Right renal cortex interstitium (tissue), 3 donors: ENCODE measurements at places on chromosomes 1 and 21. TPM values are rescaled to one million over a fixed set of nuclear protein-coding genes. Genes with fewer than 3 reads are reported as not detected.

The SH2D1B gene
- polyA plus RNA-seq, result 0.31 TPM

The FCMR gene
- polyA plus RNA-seq, result 2.4 TPM

The FMOD gene
- polyA plus RNA-seq, result 51.5 TPM

The RALGPS2 gene
- polyA plus RNA-seq, result 34.2 TPM

The PNRC2 gene
- 261 TPM for polyA plus RNA-seq

The ANKRD34A gene
- 0.37 TPM for polyA plus RNA-seq

The MACF1 gene
- 236 TPM for polyA plus RNA-seq

The A3GALT2 gene
- polyA plus RNA-seq, result not detected

The S100A2 gene
- 9.6 TPM for polyA plus RNA-seq

The FCRLA gene
- polyA plus RNA-seq, result 0.15 TPM

The RCSD1 gene
- polyA plus RNA-seq, result 12.0 TPM

The CDC7 gene
- 29.6 TPM for polyA plus RNA-seq

The ARHGAP30 gene
- 2.2 TPM for polyA plus RNA-seq

The COL8A2 gene
- polyA plus RNA-seq, result 1.6 TPM

The OR14K1 gene
- polyA plus RNA-seq, result not detected

The LIN28A gene
- 0.07 TPM for polyA plus RNA-seq

The GPR37L1 gene
- polyA plus RNA-seq, result 0.04 TPM

The MTARC2 gene
- polyA plus RNA-seq, result 47.1 TPM

The HLX gene
- polyA plus RNA-seq, result 7.2 TPM

The GBP1 gene
- polyA plus RNA-seq, result 14.9 TPM

The FOXO6 gene
- 1.5 TPM for polyA plus RNA-seq

The LYPD8 gene
- polyA plus RNA-seq, result not detected

The ACTL8 gene
- polyA plus RNA-seq, result not detected

The MIXL1 gene
- polyA plus RNA-seq, result 0.40 TPM

The MMP23B gene
- 15.2 TPM for polyA plus RNA-seq

The CELA2A gene
- 0.31 TPM for polyA plus RNA-seq

The WNT9A gene
- 1.2 TPM for polyA plus RNA-seq

The CR1L gene
- polyA plus RNA-seq, result 1.6 TPM

The UBL4B gene
- polyA plus RNA-seq, result not detected

The OR2AK2 gene
- not detected for polyA plus RNA-seq

The OR13G1 gene
- not detected for polyA plus RNA-seq

The NCF2 gene
- 2.6 TPM for polyA plus RNA-seq

The SPRR2G gene
- not detected for polyA plus RNA-seq

The LCE3D gene
- polyA plus RNA-seq, result not detected

The PIGM gene
- 11.9 TPM for polyA plus RNA-seq

The MEX3A gene
- 42.6 TPM for polyA plus RNA-seq

The PLD5 gene
- 1.4 TPM for polyA plus RNA-seq

The RGS4 gene
- 13.5 TPM for polyA plus RNA-seq

The B3GALT2 gene
- polyA plus RNA-seq, result 15.3 TPM

The ILDR2 gene
- polyA plus RNA-seq, result 17.1 TPM

The EVA1C gene
- 2.4 TPM for polyA plus RNA-seq

The ITLN2 gene
- polyA plus RNA-seq, result 0.47 TPM

The LCE1D gene
- not detected for polyA plus RNA-seq

The NR1I3 gene
- polyA plus RNA-seq, result 4.1 TPM

The HHAT gene
- 15.2 TPM for polyA plus RNA-seq

The OR2T11 gene
- polyA plus RNA-seq, result not detected

The ERG gene
- polyA plus RNA-seq, result 21.1 TPM

The PIGV gene
- 19.9 TPM for polyA plus RNA-seq

The NIBAN1 gene
- polyA plus RNA-seq, result 3.1 TPM

The ZNF683 gene
- polyA plus RNA-seq, result not detected

The DIO1 gene
- polyA plus RNA-seq, result 5.6 TPM

The VCAM1 gene
- 30.0 TPM for polyA plus RNA-seq

The KRTAP13-2 gene
- polyA plus RNA-seq, result not detected

The TGFB2 gene
- 13.6 TPM for polyA plus RNA-seq

The AMY1B gene
- polyA plus RNA-seq, result 0.17 TPM

The SEC16B gene
- polyA plus RNA-seq, result 4.7 TPM

The ELAPOR1 gene
- 1.8 TPM for polyA plus RNA-seq

The S100A9 gene
- 8.7 TPM for polyA plus RNA-seq
